CD4-positive, alpha-beta T cell treated with Interleukin-6 at 100 ng/mL for 8 hours (primary cell): ENCODE measurements at places on chromosomes 4 and X.

DNA sequence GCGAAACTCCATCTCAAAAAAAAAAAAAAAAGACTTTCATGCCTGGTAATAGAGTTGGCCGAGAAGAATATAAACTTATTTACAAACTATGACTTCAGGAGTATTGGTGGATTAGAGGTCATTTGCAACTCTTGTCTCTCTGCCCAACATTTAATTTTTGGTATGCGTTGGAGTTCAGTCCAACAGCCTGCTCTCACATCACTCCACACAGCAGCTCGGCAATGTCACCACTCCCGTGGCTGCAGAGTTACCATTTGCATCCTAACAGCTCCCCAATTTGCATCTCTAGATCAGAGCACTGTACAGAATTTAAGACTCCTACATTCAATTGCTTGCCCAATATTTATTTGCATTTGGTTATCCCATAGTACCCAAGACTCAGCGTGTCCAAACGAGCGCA is 40.9 kb upstream of the AP1AR start:
- DNase-seq = no peak

DNA sequence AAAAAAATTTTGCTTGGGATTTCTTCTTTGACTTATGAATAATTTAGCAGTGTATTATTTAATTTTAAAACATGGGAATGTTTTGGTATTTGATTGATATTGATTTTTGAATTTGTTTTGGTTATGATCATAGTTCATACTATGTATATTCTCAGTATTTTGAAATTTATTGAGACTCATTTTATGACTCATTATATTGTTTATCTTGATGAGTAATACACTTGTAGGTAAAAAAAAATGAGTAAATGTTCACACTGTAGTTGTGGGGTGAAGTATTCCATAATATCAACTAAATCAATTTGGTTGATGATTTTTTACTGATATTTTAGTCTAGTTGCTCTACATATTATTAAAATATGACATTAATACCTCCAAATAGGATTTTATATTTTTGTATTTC is 1142.2 kb downstream of the ADGRL3 start:
- no peak for DNase-seq

DNA sequence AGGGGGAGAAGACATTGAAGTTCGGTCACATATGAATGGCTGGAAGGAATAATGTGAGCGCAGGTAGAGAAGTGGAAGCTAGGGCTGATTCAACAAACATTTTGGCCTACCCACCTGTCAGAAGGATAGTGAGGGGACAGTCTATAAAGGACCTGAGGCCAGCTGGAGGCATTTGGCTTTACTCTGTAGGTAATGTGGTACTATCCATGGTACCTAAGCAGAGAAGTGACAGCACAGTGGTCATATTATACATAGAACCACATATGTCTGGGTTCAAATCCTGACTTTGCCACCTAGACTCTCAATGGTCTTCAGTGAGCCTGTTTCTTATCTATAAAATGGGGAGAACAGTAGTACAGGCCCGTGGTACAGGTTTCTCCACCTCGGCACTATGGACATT is 257.1 kb downstream of the EVC2 start:
- DNase-seq = no peak

DNA sequence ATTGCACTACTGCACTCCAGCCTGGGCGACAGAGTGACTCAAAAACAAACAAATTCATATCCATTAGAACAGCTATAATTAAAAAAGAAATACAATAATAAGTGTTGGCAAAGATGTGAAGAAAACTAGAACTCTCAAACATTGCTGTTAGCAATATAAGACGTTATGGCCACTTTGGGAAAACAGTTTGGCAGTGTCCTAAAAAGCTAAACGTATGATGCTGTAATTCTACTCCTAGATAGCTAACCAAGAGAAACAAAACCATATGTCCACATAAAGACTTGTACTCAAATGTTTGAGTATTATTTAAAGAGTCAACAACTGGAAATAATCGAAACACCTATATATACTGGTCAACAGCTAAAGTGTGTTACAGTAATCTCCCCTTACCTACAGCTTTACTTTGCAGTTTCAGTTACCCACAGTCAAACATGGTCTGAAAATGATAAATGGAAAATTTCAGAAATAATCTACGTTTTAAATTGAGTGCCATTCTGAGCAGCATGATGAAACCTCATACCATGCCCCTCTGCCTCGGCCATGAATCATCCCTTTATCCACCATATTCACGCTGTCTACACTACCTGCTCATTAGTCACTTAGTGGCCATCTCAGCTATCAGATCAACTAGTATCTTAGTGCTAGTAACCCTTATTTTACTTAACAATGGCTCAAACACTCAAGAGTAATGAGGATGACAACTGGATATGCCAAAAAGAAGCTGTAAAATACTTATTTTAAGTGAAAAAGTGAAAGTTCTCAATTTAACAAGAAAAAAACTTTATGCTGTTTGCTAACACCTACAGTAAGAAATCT is 4.9 kb downstream of the ELF2 start:
- DNase-seq = no peak

GRCh38 chr4:180398564-180398963 is 1844.6 kb upstream of the TENM3 start:
- DNase-seq = no peak

DNA sequence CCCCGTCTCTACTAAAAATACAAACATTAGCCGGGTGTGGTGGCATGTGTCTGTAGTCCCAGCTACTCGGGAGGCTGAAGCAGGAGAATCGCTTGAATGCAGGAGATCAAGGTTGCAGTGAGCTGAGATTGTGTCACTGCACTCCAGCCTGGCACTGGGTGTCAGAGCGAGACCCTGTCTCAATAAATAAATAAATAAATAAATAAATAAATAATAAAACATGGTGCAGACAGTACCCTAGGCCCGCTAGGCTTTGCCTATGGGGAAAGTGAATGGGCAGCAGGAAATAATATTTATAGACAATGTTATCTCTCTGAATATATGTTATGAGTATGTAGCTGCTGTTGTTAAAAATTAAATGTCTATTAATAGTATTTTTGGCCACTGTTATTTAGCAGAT is 130.4 kb downstream of the LARP7 start:
- no peak for DNase-seq

- no peak for DNase-seq
These were observed 211.3 kb downstream of the PALLD start for GRCh38 chr4:168708108-168708507.

- DNase-seq = no peak
These were observed 26.3 kb upstream of the PDS5A start for GRCh38 chr4:40003986-40004385.

DNA sequence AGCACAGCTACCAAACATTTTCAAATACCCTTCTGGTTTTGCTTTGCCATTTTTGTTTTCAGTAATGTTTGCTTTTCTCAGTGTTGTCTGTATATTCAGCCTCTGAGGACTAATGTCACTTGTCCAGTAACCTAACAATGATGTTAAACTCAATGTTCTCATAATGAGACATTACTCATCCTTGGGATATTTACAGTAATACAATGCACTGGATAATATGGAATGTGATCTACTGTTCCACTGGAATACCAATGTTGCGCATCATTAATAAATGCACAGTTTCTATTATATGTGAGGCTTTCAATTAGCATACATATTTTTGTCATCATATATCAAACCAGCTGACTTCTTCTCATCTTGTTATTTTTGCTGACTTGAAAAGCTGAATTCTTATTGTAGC is 259.1 kb downstream of the SH2D1A start:
- no peak for DNase-seq

- no peak for DNase-seq
These were observed 342.8 kb downstream of the RAPGEF2 start for GRCh38 chr4:159445692-159446091.

DNA sequence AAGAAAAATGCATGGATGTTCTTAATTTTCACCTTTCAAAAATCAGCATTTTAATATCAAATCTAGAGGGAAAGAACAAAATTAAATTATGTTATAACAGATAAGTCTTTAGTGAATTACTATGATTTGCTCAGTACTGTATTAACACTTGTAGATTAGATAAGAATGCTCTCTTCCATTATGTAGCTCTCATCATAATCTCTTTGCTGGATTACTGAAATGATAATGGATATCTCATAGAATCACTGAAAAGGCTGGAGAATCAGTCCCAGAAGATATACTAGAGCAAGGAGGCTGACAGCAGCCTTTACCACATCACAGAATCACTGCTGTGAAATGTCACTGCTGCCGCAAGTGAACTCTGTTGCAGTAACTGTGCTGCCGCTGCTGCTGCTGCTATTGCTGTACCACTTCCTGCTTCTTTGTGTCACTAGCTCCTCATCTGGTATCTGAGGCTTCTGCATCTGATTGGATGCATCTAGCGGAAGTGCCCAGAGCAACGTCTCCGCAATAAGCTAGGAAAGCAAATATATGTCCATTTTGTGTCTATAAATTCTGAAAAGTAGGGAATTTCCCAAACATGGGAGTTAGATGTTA is 738.2 kb downstream of the ADGRL3 start:
- no peak for DNase-seq

- DNase-seq = no peak
These were observed 14.2 kb downstream of the COX7B2 start for GRCh38 chr4:46894826-46895225.

GRCh38 chr4:122764821-122765215 is 32.3 kb downstream of the BBS12 start:
- no peak for DNase-seq

- DNase-seq = no peak
These were observed 308.0 kb downstream of the TEX13C start for GRCh38 chrX:125627676-125628075.

DNA sequence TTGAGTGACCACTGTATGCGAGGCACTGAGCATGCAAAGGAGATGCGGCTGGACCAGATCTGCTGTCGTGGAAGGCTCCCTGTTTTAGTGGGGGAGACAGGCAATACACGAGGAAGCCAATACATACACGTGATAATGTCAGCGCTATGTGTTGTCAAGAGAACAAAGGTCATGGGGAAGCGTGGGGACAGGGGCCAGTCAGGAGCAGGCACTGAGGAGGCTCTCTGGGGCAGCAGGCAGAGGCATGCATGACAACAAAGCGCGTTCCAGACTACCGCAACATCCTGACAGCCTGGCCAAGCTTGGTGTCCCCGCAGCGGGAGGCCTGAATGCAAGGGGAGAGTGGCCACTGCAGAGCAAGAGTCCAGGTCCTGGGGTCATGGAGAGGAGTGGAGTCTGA is 61.9 kb downstream of the DCTD start:
- DNase-seq = no peak

GRCh38 chr4:51923343-51923742 is 80.4 kb downstream of the DCUN1D4 start:
- no peak for DNase-seq

GRCh38 chr4:89871211-89871610 is 23.4 kb upstream of the MMRN1 start:
- DNase-seq = no peak

GRCh38 chrX:115582616-115583495 is 21.9 kb downstream of the PLS3 start:
- DNase-seq = no peak

GRCh38 chrX:64176876-64177275 is 28.6 kb downstream of the AMER1 start:
- DNase-seq = no peak

- no peak for DNase-seq
These were observed at the start of gene SLITRK2 for GRCh38 chrX:145817331-145818185. SLITRK2 (plus strand) TSS chrX:145817829; CDS start chrX:145822426, 4,597 bp downstream.

DNA sequence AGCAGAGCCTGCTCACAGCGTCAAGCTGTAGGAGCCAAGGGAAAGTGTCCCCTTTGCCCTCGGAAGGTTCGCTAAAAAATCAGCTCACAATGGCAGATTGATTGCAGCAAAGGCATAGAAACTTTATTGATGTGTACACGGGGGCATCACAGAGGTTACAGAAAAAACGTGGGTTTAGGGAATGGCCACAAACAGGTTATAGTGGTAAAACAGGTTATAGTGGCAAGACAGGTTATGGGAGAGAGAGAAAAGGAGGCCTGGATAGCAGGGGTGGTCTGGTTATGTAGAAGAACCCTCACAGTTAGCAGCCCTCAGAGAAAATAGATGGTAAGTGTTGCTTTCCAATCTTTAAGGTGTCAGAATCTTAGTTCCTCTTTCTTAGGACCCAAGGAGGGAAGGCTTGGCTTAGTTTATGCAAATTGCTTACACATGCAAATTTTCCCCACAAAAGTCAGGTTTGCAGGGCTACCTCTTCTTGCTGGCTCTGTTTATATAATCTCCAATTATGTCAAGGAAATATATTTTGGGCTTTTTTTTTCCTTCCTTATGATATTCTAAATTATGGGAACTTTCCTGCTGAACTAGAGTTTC is 113.7 kb downstream of the BMP15 start:
- DNase-seq = no peak

GRCh38 chr4:122458625-122459024 is 2.1 kb upstream of the IL2 start:
- peak; percentile 58 for DNase-seq

DNA sequence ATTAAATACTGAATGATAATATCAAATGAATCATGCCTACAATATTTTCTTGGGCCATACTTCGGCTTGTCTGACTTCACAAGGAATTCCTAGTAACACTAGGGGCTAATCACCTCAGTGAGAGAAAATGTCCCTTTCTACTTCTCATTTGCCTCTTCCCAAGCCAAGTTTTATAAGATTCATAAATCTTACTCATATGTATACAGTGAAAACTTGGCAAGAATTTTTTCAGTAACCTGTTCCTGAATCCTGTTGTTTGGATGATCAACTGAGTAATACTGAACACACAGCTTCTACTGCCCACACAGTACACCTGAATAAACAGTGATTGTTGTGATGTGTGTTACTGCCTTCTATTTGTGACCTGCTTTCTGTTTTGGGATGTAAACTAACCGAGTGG is 16.5 kb downstream of the TMPRSS11E start:
- DNase-seq = no peak

DNA sequence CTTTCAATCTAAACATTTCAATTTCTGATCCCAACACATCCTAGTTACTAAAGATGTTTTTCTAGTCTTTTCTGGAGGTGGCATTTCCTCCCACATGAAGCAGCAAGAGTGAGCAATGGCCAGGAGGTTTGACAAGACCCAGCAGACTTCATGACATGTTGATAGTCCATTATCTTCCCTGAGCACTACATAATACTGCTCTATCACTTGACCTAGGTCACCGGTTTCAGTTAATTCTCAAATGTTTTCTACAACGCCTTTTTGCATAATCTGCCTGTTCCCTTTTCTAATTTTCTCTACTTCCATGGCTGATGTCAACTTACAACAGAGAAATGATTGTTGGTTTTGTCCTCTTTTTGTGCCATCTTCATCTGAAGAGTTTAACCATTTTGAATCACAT is 62.0 kb upstream of the GPRIN3 start:
- no peak for DNase-seq

- DNase-seq = no peak
These were observed 124.0 kb downstream of the KIT start for GRCh38 chr4:54781756-54782155.

DNA sequence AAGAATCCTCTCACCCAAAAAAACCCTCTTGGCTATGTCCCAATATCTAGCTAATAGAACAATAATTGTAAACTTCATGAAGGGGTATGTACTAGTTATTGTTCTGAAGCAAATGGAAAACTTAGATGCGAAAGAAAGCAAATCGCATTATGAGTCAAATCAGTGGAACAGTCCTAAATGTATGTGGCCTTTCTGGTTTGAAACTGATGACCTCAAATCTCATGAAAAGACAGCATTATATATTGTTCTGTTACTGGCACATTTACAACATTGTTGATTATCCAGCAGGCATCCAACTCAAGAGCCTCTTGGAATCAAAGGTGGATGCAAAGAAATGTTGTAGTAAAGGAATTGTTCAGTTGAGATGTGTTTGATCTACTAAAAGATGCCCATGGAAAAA is 34.7 kb downstream of the CSN3 start:
- DNase-seq = no peak
